T-helper 9 cell (primary cell): ENCODE measurements at places on chromosomes 3 and 15.

GRCh38 chr15:75114796-75115195 is 86.9 kb upstream of the C15orf39 start:
- no peak for DNase-seq

GRCh38 chr15:60568301-60568742 is 89.4 kb upstream of the ICE2 start:
- DNase-seq = no peak

- DNase-seq = no peak
Measured at GRCh38 chr3:56998076-56998529, 62.4 kb upstream of the SPATA12 start.

GRCh38 chr3:14758297-14758696 is 60.5 kb upstream of the FGD5 start:
- DNase-seq = no peak

DNA sequence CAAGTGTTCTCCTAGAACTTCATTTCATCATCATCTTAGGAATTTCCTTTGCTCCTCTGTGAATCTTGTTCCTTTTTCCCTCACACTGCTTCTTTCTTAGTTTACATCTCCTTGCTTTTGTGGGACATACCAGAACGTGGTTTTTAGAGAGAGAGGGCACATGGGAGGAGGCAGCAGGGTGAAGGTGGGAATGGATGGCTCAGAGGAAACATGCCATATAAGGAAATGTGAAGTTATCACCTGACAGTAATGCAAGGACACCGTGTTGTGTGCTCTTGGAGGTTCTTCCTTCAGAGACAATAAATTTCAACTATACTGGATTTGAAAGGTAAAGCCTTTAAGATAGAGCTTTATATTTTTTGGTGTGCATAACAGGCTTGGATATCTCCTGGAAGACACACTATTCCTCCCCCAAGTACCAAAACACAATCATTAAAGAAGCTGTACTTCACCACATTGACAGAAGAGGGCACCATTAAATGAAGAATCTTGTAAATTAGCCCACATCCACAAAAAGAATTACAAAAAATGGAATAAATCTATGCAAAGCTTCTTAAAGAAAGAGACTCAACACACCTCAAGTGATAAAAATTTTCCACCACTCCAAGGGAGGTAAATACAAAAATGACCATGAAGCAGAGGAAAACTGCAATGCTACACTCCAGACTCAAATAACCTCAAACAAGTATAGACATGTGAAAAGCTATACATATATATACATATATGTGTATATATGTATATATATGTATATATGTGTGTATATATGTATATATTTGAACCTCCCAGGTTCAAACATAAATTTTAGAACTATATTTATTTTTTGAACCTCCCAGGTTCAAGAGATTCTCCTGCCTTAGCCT is 26.1 kb downstream of the RPL39L start:
- no peak for DNase-seq

DNA sequence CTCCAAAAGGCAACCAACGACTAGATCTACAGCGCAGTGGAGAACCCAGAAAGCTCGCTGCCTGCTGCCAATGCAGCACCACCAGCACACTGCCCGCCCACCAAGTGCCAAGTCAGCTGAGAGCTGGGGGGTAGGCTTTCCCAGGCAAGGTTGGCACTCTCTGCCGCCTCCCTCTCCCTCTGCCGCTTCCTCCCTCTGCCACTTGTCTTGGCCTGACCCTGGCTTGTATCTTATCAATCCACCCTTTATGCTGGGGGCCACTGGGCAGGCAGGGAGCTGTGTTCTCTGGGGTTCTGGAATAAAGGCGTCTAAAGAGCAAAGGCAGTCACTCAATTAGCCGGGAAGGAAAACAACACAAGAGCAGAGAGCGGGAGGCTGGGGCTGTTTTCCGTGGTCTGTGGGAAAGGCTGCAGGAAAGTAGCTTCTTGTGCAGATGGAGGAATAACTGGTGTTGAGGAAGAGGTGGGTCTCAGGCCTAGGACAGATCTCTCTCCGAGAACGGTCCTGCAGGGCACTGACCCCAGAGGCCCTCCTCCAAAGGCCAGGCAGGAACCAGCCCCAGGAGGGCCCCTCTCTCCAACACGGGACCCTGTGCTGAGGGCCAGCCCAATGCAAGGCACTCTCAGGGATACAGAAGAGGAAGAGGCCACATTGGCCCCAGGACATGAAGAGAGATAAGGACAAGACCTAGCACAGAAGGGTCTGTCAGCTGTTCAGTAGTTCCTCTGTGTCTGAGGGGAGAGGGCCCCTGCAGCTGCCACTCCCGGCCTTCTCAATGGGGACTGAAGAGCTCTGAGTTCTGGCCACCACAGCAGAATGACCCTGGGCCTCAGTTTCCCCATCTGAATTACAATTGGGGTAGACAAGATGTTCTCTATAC is 30.8 kb downstream of the ACSBG1 start:
- DNase-seq = no peak

DNA sequence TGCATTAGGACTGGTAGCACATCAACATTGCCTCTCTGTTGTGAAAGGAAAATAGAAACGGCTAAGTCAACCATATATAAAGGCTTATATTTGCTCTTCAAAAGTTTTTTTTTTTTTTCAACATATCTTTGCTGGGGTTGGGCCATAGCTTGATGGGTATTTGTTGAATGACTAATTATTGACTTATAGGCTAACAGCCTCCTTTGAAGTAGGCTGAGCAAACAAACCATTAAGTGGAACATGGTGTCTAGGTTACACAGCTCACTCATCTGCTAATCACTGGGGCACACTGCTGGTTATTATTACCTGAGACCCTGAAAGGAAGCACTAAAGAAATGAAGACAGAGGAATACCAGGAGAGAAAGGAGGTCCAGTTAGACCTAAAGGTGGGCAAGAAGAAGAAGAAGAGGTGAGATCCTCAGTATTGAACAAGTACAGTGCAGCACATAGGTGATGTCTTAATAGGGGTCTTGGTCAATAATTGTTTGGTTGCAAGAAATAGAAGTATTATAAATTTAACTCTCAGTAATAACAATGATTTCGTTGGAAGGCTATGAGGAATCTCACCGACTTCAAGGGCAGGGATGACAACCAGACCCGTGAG is 139.4 kb downstream of the RPLP1 start:
- no peak for DNase-seq

- no peak for DNase-seq
Measured at GRCh38 chr3:193991666-193992424, 144.1 kb upstream of the HES1 start.

GRCh38 chr3:16425398-16426028 is 88.0 kb downstream of the RFTN1 start:
- DNase-seq = no peak

DNA sequence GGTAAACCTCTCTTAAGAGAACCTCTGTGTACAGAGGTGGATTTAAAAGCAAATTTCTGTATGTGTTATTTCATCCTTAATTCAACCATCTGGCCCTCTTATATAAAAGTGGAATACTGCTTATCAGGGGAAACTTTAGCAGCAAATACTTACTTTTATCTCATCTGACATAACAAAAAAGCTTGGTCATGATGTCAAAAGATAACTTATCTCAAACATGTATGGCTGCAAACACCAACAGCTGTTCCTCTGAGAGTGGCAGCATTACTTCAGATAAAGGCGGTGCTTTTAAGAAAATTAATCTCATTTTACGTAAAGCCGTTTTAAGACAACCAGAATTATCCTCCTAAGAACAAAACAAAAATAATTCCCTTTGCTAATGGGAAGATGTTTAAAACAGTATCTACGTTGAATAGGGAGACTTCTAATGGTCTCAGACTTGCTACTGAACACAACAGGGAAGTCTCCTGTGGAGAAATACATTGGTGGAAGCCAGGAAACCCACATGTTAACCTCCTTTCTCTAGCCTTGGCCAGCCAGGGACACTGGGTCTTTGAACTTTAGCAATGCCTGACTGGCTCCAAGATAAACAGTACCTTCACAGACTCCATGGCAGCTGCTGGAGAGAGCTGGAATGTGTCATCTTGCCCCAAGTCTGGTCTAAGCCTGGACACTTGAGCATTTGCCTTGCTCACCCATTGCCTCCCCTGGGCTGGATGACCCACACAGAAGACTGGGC is 18.1 kb downstream of the ARRDC4 start:
- DNase-seq = no peak

DNA sequence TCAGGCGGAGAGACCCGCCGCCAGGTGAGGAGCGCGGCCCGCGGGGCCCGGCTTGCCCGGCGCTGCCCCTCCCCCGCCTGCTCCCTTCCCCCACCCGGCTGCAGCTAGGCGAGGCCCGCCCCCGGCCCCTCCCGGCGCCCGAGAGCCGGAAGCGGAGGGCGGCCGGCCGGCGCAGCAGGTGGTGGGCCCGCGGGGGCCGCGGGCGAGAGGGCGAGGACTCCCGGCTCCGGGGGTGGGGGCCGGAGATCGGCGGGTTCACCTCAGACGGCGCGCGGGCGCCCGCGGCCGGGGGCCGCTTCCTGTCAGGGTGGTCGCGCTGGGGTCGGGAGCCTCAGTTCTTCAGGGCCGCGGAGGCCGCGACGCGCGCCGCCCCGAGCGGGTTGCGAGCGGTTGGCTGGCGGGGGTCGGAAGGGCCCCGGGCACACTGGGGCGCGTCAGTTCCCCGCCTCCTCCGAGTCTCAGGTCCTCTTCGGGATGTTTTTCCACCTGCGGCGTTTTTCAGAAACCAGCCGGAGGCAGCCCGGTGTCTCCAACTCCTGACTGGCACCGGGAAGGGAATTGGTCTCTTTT is 395 bp downstream of the ZFAND6 start:
- DNase-seq = peak; percentile 42

DNA sequence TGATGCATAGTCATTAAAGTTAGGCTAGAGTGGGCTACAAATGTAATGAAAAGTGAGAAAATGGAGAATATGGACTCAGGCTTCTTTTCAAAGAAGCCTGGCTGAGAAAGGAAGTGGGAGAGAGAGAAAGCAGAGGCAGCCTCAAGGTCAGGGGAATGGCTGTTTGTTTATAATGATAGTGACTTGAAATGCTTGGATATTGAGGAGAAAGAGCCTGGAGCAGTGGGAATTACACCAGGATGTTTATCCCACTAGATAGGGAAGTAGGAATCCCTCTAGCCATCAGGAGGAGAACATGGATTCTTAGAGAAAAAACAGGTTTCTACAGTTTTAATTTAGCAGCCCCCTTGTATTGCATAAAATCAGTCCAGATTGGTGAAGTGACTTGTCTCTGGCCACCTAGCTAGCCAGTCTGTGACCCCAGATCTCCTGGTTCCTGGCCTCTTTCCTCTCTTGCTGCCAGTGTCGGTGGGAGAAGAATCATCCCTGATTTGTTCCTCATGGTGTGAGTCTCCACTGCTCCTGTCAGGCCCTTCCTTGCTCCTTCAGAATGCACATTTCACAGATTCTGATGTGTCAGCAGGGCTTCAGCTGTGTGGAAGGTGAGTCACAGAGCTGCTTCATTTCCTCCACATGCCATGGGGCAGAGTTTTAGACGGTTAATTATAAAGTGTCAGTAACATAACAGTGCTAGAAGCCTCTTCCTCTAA is 32.9 kb downstream of the SEMA6D start:
- no peak for DNase-seq

- DNase-seq = no peak
Measured at GRCh38 chr3:23748398-23749110, 57.2 kb upstream of the UBE2E1 start.

GRCh38 chr3:78873641-78874040 is 894.2 kb downstream of the ROBO1 start:
- no peak for DNase-seq

GRCh38 chr3:57675530-57675929 is 17.3 kb downstream of the DENND6A start:
- no peak for DNase-seq

- DNase-seq = no peak
Measured at GRCh38 chr15:100263721-100264455, 77.9 kb downstream of the ADAMTS17 start.

DNA sequence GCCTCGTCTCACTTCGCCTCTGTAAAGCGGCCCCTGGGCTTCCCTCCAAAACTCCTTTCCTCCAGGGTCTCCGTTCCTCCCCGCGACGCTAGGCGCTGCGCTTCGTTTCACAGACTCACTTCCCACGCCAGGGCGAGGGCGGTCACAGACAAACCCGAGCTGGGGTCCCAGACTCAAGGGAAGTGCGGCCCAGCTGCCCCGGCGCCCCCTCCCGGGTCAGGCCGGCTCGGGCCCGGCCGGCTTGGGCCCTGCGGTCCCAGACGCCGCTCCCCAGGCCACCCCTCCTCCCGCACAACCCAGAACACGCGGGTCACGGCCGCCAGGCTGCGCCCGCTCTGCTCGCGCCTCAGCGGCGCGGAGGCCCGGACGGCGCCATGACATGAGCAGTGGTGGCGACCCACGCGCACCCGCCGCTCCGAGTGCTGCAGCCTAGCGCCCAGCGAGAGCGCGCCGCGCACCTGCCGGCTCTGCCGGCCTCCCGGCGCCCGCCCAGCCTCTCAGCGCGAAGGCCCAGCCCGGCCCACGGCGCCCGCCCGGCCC is 547 bp downstream of the NUP210 start:
- peak; percentile 47 for DNase-seq

DNA sequence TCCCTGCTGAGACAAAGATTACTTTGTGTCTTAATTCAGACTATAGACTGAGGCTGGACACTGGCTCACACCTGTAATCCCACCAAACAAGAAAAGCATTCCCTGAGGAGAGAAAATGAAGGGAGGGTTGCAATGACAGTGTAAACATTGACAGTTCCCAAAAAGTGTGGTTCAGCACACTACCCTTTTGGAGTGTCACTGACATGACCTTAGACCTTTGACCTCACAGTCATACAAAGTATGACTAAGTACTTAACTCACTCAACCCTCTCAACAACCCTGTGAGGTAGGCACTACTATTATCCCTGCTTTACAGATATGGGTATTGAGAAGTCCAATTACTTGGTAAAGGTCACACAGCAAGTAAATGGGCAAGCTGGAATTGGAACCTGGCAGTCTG is 341.7 kb downstream of the LRRC3B start:
- no peak for DNase-seq

- no peak for DNase-seq
Measured at GRCh38 chr3:42118762-42119361, 27.7 kb downstream of the TRAK1 start.

GRCh38 chr3:46082849-46083248 is 55.6 kb upstream of the XCR1 start:
- no peak for DNase-seq
